ENCODE measurements at places on chromosomes 12 and 14.

- no peak for DNase-seq
Observed at GRCh38 chr12:126719912-126720705, 1546.9 kb upstream of the TMEM132C start.

DNA sequence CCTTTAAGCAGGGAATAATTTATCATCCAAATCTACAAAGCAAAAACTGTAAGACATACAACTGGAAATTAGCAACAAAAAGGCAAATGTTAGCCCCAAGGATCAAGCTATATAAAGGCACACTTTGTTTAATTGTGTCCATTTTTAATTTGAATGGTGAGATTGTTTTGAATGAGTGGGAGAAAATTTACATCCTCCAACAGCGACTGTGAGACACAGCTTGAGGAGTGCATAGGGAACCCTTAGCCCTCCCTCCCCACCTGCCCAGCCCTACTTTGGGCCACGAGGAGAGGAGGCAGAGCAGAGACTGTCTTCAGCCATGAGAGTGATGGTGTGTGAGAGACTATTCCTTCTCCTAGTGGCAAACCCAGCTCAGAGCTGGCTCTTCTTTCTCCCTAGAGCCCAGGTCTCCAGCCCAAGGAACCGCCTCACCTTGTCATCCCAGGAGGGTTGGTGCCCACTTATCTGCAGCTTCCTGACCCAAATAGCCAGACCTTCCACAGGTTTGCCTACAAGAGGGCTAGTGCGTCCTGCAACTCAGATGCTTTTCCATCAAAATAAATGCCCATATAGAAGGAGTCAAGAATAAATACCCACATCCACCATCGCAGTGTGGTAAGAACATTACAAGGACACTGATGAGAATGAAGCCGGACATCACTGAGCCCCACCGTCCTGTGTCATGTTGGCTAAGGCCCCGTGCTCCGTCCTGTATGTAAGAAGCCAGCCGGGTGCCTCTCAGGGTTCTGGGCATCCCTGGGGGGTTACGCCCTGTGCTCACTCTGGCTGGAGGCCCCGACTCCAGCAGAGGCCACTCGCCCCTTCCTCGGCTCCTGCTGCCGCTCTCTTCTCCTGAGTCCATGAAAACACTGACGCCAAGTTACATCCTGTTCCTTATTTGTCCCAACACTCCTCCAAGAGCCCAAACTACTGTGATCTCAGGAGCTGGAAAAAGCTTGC lies 36.4 kb upstream of the C14orf180 start:
- no peak for DNase-seq

DNA sequence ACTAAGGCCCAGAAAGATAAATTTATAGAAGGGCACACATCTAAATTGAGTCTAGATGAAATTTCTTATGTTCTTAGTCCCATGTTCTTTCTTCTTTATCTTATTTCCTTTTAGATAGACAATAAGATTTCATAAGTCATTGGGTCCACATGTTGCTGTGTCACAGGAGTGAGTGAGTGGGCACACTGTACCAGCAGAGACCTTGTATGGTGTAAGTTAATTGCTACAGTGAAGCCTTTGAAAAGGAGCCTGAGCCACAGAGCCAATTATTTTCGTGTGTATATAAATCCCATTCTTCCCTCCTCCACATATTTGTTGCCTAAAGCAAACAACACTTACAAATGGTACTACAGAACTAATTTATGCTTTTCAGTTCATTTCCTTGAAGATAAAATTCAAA lies 79.1 kb downstream of the GRIP1 start:
- no peak for DNase-seq

GRCh38 chr12:79847417-79847816 lies 87.5 kb downstream of the PPP1R12A start:
- no peak for DNase-seq

DNA sequence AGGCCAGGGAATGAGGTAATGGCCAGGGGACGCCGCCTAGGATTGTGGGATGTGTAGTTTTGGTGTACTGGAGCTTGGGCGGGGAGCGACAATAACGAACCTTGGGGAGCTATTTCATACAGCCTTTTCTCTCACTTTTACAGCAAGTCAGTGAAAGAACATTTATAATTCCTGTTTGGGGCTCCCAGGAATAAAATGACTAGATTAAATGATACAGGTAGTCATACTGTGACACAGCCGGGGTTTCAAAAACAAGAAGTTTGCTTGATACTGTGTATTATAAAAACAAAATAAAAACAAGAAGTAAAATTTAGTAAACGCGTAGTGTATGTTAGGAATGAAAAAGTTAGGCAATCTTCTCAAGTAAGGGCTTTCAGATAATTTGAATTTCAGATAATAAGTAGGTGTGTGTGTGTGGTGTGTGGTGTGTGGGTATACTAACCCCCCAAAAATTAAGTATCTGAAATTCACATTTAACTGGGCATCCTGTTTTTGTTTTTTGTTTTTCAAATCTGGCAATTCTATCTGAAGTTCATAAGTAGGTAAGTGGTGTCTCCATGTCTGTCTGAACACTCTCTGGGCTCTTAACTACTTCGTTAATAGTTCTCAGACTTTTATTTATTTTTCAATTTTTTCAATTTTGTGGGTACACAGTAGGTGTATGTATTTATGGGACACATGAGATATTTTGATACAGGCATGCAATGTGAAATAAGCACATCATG lies 458 bp upstream of the DCTN2 start:
- no peak for DNase-seq

- DNase-seq = no peak
Observed at GRCh38 chr12:121062391-121063045, 23.5 kb upstream of the OASL start.

DNA sequence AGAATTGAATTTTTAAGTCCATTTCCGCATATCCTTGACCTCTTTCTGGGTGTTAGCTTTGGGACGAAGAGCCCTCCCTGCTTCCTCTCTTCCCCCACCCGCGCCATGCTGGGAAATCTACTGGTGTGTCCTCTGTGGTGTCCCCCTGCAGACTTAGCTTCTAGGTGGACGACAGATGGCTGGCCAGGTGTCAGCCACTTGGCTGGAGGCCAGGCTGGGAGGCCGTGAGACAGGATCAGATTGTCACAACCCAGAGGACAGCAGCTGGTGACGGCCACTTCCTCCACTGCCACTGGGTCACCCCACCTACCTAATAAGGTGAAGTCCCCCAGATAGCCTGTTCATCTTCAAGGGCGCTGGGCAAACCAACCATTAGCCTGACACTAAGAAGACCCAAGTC lies 13.3 kb upstream of the DTX1 start:
- no peak for DNase-seq

DNA sequence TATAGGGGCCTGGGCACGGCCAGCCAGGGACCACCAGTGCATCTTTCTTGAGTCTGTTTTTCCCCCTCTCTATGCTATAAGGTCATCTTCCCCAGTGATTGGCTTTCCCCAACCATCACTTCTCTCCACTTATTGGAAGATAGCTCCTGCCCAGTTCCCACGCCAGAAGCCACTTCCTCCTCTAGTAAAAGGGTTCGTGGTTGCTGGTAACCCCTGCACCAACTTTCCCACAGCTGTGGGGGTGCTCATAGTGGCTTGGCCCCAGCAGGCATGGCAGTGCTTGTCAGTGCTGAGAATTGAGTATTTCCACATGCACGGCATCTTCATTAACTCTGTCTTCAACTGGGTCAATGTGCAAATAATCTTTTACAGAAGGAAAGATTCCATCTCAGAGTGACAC lies 215.4 kb downstream of the FOXN3 start:
- DNase-seq = no peak

All from activated CD4-positive, alpha-beta T cell treated with anti-CD3 and anti-CD28 coated beads for 36 hours (primary cell).